Bronchial epithelial cell (primary cell): ENCODE measurements at places on chromosomes 7 and 10. TPM values are rescaled to one million over a fixed set of nuclear protein-coding genes. Genes with fewer than 3 reads are reported as not detected.

Gene KMT2E
- 73.9 and 79.8 TPM in 2 replicates for total RNA-seq

Gene LRRC17
- total RNA-seq: 0.26 and 0.38 TPM in 2 replicates

Gene MCM10
- total RNA-seq: under 0.01 and 0.38 TPM in 2 replicates

Gene ZNF488
- under 0.01 and 0.13 TPM in 2 replicates for total RNA-seq

Gene AOC1
- under 0.01 and 2.4 TPM in 2 replicates for total RNA-seq

Gene TAS2R4
- total RNA-seq: 1.8 and 5.4 TPM in 2 replicates

Gene MMS19
- 23.2 and 38.2 TPM in 2 replicates for total RNA-seq

Gene SYNPO2L
- under 0.01 TPM in 1 of 2 replicates, not detected in the other for total RNA-seq

Gene CNTNAP2
- 0.26 and 0.51 TPM in 2 replicates for total RNA-seq

Gene CYP2C9
- total RNA-seq: 1.5 TPM in 1 of 2 replicates, not detected in the other

Gene ANXA11
- total RNA-seq: 22.1 and 31.7 TPM in 2 replicates

Gene ACTA2
- total RNA-seq: 2.2 and 9.0 TPM in 2 replicates

Gene DYNC1I1
- under 0.01 TPM in 1 of 2 replicates, not detected in the other for total RNA-seq

Gene EPHB6
- under 0.01 and 0.77 TPM in 2 replicates for total RNA-seq

Gene AVPI1
- 89.2 and 99.3 TPM in 2 replicates for total RNA-seq

Gene CXCL12
- total RNA-seq: under 0.01 and 1.3 TPM in 2 replicates

Gene MACC1
- 15.5 and 19.2 TPM in 2 replicates for total RNA-seq

Gene PRSS1
- under 0.01 TPM in 1 of 2 replicates, not detected in the other for total RNA-seq

Gene PTPN20
- 2.1 and 2.9 TPM in 2 replicates for total RNA-seq
